ENCODE measurements at places on chromosomes 7 and 10.

- no peak for DNase-seq
These were observed 4.6 kb upstream of the ZNF862 start for GRCh38 chr7:149833495-149834130.

DNA sequence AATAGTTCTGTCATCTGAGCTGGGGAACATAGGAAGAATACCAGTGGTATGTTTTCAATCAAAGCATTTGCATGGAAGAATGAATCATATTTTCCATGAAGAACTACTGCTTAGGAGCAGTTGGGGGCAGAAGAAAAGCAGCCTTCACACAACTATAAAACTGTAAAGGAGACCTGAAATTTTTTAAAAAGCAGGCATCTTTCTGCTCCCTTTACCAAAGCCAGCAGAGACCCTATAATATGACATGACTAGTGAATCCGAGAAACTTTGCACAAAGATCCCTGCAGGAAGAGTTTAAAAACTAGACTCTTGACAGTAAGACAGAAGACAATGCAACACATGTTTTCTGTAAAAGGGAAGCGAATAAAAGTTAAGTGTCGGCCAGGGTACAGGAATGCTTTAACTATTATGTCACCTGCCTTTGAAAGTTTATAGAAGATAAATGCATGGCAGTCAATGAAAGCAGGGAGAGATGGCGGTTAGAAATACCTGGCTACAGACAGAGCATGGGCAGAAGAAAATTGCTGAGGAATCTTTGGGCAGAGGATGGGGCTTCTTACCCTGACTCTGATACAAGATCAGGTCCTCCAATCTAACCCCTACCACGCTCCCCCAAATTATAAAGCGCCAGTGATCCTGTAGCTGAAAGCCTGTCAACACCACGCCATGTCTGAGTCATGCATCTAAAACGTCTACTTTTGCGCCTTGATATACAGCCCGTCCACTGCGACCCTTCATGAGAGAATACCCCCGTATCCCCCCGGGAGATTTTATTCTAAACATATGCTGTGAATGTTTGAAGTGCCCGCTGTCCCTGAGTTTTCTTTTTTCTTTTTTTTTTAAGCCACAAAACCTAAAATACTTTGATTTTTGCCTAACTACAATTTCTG is 93.1 kb downstream of the GLI3 start:
- peak; percentile 65 for DNase-seq

GRCh38 chr10:78520737-78521430 is 487.2 kb downstream of the RPS24 start:
- DNase-seq, result peak; percentile 29

GRCh38 chr7:7761340-7761973 is 43.0 kb upstream of the RPA3 start:
- peak; percentile 72 for DNase-seq

DNA sequence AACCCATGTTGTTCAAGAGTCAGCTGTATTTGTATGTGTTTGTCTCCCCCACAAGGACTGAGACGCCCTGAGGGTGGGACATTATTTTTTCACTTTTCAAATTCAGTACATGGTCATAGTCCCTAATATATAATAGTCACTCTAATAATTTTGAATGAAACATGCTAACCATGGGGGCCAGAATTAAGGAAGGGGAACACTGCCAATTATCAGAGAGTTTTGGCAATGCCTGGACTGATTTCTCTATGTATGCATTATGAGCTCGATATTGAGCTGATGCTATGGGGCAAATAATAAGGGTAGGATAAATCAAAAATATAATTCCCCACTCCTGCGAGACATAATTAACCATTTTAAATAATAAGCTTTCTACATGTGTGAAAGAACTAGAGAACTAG is 87.4 kb downstream of the CPED1 start:
- DNase-seq, result no peak

GRCh38 chr7:87445897-87446296 is 29.6 kb downstream of the ABCB4 start:
- no peak for DNase-seq

DNA sequence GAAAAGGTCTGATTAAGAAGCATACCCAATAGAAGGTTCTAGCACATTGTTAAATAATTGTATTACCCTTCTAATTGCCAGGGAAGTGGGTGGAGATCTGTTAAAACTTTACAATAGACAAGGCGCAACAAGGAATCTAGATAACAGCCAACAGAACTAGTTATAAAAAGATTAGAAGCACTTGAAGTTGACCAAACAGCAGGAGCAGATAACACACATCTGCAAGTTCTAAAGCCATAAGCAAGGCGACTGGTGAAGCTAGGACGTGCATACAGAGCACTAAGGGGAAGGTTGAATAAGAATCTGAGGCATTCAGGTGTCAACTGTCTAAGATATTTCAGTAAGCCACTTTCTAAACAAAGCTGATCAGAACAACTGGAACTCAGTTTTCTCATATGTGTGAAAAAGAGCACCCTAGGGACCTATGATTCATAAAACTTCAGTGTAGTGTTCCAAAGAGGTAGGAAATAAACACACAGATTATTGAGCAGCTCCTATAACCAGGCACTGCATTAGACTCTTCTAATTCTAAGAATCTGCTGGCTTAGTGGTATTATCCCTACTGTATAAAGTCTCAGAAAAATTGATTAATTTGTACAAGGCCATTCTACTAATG is 111.2 kb downstream of the SAMD9 start:
- DNase-seq, result no peak

GRCh38 chr10:90224791-90225566 is 523.6 kb downstream of the KIF20B start:
- no peak for DNase-seq

DNA sequence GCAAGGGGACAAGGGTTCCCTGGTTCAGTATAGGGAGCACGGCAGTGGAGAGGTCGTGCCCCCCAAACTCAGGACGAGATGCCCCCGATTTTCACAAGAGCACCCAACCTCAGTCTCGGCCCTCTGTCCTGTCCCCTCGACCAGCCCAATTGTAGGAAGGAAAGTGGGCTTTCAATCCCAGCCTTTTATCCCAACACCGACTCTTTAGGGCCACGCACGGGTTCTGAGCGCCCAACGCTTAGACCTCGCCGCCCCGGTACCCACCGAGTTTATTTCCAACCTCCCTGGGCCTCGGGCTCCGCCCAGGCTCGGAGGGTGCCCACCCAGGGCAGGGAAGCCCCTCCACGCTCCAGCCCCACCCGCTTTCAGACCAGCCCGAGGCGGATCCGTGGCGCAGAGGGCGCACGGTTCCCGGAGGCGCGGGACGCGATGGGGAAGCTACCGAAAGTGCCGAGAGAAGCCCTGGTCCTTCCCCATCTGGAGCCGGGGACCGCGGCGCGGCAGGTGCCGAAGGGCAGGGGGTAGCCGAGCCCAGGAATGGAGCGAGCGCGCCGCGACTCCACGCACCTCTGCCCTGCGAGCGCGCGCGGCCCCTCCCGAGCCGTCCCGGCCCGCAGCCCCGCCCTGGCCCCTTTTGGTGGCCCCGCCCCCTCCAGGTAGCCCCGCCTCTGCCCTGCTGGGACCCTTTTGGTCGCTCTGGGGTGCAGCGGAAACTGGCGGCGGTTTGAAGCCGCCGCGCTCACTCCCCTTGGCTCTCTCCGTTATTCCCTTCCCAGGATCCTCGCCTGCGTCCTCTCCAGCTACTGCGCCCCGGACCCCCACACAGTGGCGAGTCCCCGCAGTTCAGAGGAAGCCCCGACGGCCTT is 20.4 kb downstream of the GRID2IP start:
- no peak for DNase-seq

DNA sequence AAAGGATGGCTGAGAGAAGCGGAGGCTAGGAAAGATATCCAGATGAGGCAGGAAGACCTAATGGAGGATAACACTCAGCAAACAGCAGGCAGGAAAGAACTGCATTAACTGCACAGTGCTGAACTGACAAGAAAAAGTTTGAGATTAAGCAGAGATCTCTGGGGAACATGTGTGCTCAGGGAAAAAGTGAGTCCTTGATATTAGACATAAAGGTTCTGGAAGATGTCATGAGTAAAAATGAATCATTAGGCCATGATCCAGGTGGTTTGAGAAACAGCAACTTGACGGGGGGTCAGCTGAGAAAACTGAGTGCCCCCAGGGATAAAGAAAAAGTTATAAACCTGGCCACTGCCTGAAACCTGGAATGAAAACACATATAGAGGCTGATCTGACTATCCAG is 27.3 kb upstream of the ANK3 start:
- DNase-seq, result no peak

DNA sequence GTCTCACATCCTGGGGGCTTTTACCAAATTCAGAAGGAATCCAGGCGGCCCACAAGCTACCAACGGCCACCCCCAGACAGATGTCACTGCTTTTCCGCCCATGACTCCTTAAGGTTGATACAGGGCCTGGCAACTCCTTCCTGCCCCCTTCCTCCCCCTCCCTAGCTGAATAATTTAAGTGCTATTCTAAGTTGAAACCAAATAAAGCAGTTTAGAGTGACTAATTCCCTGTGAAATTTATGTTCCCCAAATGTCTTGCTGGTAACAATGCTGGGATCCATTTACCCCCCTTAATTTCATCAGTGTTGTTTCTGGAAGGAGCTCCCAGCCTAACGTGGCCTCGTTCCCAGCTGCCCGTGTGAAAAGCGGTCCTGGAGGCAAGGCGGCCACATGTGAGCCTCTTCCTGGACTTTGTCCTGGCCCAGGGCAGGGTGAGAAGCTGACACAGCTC is 109.6 kb downstream of the TMEM130 start:
- peak; percentile 86 for DNase-seq

- no peak for DNase-seq
These were observed 33.1 kb downstream of the SLC18A2 start for GRCh38 chr10:117273980-117274379.

DNA sequence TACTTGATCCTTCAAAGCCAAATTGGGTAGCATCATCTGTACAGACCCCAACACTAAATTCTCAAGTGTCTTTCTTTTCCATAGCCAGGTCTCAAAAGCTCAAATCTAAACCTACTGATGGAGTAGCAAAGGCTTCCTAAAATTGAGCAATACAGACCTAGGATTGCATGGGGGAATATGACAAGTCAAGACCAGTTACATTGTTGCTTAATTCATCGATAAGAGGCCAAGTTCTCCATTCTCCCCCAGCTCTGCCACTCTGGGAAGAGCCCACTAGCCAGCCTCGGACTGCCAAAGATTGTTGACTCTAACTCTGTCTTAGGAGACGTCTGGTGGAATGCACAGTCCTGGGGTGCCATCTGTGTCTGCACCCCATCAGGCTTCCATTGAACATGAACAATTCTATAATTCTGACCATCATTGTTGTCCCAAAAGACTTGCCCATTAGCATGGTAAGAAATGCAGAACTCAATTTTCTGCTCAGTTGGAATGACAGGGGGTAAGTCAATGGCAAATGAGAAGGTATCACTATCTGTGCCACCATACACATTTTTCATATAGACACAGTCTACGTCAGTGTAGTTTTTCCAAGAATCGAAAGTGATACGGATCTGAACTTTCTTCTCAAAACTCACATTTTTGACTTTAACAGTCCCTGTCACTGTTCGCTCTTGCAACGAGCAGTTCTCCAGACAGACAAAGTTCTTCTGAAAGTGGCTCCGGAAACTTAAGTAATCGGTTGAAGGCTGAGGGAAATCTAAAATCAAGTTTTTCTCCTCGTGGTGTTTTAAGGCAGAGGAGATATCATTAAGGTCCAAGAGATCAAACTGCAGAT is 2.9 kb downstream of the PPP1R3C start:
- no peak for DNase-seq

DNA sequence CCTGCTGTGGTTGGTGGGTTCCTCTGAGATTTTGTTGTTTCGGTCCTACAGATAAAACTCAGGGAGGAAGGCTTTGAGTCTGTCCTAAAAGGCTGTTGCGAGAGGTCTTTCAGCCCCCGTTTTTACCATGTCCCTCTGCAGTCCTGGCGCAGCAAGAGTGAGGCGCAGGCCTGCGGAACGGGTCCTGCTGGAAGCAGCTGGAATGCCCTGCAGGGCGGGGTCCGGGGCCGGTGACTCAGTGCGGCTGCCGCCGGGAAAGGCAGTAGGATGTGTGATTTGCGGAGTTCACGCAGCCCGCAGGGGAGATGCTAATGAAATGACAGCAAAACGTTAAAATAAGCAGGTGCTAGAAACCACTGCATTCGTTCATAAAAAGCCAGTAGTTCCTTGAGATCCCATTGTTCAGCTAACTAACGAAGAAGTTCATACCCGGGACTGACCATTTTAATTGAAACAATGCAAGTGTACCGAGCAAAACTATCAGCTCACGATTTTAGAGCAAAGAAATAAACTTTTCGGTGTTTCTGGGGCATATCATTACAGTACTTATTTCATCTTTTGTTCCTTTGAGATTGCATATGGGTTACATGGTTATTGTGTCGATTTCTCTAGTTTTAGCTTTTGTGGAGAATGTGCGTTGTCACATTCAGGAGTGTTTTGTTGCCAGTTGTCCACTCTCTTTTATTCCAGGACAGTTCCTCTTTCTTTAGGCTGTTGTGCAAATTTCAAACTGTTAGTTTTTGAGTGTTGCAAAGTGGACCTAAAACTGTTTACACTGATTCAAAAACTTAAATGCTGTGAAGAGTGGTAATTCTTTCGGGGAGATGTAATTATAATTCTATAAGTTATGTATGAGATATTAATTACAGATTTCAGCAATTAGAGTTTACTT is 783 bp downstream of the ANLN start:
- DNase-seq, result peak; percentile 81

DNA sequence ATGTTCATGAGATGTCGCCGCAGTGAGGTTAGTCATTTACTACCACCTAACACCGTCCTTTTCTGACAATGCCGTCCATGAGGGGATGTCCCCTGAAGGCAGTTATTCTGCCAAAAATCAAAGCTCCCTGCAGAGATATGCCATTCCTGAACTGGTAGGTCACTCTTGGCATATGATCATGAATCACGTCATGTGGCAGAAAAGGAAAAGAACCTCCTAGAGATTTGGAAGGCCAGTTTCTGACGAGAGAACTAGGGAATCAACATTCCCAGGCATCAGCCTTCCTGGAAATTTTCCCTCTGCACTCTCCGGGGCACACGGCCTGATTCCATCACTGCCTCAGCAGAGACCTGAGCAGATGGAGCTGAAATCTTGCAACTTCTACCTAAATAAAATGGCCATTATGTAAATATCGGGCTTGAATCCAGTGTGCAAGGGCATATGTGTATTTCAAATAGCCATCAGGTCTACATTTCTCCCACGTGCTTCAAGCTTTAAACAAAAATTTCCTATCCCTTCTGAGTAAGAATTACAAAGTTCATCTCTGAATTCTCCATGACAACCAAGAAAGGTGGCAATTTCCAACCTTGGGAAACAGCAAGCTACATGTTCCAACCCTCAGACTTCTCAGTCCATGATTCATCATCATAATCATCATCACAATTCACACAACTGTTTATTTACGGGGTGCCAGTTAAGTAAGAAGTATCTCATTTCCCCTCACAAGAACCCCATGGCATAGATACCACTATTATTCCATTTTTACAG is 46.5 kb downstream of the AMPH start:
- peak; percentile 79 for DNase-seq
